LoVo (cell line): ENCODE measurements at places on chromosomes 2 and 18.

DNA sequence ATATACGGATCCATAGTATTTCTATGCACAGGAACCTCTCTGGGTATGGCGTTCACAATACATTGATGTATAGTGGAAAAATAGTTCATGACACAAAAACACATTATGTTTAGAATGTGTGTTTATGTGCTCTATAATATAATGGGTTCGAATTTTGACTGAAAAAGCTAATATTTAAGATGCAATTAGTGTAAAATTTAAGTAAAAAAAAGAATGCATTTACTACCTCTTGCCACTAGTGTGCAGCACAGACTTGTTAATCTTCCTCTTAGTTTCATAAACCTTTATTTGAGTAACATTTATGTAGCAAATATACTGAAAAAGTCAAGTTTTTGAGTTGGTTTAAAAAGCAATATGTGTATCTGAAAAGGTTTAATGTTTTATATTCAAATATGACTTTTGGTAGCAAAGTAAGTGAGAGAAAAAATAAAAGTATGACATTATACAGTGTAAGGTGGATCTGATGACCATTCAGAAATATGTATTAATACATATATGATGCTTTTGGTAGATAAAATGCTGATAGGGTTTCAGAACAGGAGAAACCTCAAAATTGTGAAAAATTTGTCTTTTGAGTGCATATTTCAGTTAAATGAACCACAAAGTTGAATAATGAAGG, 49.4 kb downstream of the CCDC102B start:
- peak; percentile 24 for DNase-seq

DNA sequence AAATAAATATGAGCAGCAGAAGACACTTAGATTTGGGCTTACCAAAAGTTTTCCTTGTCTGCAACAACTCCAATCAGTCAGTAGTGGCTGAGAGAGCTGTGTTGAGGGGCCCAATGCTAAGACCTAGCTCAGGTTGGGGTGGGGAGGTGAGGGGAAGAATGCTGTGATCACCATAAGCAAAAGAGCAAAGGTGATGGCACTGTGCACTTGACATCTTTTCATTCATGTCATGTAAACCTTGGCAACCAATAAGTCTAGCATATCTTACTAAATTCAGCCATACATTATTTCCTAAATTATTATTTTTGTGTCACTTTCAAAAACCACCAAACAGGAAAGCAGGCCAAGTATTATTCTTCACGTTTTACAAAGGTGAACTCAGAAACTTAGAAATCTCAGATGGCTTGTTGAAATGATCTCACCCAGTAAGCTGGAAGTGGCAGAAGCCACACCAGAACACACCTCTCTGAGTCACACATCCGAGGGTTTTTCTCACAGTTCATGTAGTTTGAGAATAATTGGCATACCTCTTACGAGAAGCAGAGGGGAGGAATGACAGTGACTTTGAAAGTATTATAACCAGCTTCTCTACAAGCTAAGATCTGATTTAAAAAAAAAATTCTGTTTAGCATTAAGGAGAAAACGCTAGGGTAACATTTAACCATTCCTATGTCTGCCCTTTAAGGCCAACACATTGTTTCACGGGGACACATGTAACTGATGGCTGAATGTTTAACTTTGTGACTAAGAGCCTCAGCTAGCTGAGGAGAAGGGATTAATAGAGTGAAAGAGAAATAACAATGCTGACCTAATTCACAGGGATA, 43.3 kb upstream of the SETBP1 start:
- no peak for DNase-seq

GRCh38 chr18:48137374-48138081, 207.1 kb upstream of the SMAD2 start:
- peak; percentile 64 for DNase-seq

- DNase-seq = no peak
Measured at GRCh38 chr2:176902454-176902853, 310.1 kb upstream of the HNRNPA3 start.

- no peak for DNase-seq
Measured at GRCh38 chr2:147442816-147443215, 402.0 kb upstream of the ACVR2A start.

DNA sequence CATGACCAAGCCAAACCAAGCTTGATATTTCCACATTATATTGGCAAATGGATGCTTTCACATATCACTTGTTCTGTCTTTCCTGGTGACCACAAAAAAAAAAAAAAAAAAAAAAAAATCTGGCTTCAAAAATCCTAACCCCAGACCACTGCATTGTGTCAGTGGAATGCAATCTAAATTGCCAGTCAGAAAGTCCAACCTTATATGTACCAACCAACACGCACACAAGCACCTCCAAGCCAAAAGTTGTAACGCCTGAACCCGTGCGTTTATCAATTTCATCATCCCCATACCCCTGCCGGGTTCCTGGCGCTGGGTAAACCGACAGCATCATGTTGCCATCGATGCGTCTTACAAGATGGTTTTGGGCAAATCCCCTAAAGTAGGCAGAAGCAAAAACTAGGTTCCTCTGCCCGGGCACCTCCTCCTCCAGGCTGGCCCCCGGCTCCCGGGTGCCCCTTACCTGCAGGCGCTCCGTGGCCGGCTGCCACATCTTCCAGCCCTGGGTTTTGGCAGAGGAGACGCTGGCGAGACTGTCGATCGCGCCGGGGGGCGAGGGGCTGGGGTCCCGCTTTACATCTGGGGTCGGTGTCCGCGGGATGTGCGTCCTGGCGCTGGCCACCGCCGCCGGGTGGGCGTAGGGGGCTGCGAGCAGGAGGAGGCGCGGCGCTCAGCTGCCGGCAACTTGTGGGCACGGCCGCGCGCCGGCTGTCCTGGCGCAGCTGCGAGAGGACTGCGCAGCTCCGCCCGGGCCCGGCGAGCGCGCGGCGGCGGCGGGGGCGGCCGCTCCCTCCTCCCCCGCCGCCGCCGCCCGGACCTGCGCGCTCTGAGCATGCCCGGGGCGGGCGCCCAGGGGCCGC, at the start of gene PID1:
Gene PID1 (minus strand): TSS at position 737 of the 860 bp plus-strand sequence. CDS start 244 bp downstream, at position 493.
- peak; percentile 69 for DNase-seq

DNA sequence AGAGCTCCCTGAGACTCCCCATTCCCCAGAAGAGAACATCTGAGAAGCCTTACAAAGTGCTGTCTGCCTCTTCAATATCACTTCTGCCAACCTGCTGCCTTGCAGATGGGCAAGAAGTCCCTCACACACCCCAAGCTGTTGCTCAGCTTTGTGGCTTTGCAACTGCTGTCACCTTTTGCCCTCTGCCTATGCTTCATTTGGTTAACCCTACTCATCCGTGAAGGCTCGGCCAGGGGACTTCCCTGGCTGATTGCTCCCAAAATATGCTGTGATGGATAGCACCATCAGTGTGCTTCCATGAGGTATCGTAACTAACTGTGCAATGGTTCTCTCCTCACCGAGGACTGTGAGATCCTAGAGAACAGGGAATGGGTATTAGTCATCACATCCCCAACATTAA, 88.9 kb upstream of the CYP1B1 start:
- DNase-seq = no peak

DNA sequence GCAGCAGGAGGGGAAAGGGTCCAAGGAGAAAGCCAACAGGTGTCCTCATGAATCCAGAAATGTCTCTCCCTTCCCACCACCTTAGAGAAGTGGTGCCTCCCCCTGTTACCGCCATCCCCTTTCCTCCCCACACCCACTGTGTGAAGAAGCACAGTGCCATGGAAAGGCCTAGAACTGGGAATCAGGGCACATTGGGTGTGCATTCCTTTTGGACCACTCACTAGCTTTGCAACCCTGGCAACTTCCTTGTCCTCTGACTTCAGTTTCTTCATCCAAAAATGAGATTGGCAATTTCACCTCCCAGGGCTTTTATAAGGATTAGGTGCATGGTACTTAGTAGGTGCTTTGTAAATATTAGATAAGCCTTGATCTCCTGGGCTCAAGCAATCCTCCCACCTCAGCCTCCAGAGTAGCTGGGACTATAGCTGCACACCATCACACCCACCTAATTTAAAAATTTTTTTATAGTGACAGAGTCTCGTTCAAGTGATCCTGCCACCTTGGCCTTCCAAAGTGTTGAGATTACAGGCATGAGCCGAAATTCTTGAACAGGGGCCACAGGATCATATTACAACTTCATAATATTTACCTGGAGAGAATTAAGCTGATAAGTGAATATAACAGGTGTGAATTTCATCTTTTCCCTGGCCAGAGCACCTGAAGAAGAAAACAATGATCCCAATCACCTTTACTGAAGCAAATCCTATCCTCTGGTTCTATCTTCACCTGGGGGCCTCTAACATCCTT, 97.9 kb upstream of the TAF1B start:
- no peak for DNase-seq

DNA sequence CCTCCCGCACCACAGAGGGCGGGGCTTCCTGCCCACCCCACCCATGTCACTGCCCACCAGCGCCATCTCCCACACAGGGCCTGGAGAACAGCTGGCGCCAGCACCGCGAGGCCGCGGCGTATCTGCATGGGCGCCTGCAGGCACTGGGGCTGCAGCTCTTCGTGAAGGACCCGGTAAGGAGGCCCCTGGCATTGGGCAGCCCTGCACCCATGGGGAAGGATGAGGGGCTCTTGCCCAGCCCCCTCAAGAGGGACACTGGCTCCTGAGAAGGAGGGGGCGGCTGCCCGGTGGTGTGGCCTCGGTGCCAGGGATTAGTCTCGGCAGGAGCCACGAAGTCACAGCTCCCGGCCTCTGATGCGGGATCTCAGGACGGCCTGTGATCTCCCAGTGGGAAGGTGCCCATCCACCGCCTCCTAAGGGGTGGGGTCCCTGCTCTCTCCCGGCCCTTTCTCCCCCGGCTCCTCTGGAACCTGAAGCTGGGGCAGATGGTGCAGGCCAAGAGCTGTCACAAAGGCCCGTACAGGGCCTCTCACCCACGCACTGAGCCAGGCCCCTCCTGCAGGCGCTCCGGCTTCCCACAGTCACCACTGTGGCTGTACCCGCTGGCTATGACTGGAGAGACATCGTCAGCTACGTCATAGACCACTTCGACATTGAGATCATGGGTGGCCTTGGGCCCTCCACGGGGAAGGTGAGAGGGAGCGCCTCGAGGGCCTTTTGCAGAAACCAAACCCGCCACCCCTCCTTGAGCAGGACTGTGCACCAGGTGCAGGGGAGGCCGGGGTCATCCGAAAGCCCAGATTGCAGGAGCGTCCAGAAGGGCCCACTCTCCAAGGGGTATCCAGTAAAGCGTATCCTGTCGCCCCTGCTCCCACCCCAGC, 9.1 kb downstream of the AGXT start:
- no peak for DNase-seq

GRCh38 chr18:53698907-53699306, 525.6 kb downstream of the MBD2 start:
- no peak for DNase-seq

DNA sequence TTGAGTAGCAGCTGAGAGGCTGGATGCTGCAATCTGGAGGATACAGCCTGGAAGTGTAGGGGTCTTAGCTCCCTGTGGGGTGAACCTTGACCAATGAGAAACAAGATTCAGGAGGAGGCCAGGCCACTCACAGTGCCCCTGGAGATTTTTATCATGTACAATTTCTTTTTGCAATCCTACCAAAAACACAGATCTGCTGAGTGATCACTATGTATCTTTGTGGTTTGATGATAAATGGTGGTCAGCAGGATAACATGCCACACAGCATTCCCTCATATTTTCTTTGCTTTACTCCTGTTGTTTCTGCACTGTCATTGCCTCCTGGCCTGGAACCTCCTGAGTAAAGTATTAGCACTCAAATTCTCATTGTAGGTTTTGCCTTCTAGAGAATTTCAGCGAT, 357.9 kb downstream of the THSD7B start:
- DNase-seq = no peak

- DNase-seq = no peak
Measured at GRCh38 chr2:231332388-231332787, 63.1 kb upstream of the B3GNT7 start.

GRCh38 chr2:147224070-147224469, 620.8 kb upstream of the ACVR2A start:
- DNase-seq = no peak

- DNase-seq = no peak
Measured at GRCh38 chr2:221461901-221462300, 110.2 kb downstream of the EPHA4 start.

- DNase-seq = peak; percentile 48
Measured at GRCh38 chr2:206989311-206989710, 50.0 kb downstream of the CPO start.
